ENCODE measurements at places on chromosomes 6 and 20.

GRCh38 chr20:55271371-55271770, 733.9 kb downstream of the CBLN4 start:
- DNase-seq = no peak

DNA sequence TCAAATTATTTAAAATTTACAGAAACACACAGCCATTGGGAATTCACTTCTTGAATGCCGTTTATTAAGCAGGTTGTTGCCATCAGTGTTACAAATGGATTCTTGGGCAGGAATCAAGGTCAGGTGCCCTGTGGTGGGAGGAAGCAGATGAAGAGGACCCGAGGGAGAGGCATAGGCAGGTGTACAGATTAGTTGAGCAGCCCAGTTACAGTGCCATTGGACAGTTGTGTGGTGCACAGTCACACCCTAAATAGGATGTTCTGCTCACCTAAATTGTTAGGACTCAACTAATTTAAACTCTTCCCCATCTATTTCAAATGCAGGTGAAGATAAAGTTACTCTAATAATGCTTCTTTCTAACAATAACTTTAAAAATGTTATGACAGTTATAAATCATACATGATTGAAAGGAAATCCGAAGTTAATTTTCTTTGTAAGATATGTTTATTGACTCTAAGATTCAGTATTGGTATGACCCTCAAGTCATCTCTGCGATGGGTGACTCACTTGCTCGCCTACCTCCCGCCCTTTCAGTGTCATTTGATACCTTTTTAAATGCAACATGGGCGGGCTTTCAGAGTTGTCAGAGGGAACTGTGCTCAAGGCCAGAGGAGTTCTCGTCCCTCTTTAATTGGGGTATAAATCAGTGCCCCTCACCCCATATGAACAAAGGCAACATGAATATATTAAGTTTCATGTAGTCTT, 35.1 kb downstream of the DSE start:
- no peak for DNase-seq

DNA sequence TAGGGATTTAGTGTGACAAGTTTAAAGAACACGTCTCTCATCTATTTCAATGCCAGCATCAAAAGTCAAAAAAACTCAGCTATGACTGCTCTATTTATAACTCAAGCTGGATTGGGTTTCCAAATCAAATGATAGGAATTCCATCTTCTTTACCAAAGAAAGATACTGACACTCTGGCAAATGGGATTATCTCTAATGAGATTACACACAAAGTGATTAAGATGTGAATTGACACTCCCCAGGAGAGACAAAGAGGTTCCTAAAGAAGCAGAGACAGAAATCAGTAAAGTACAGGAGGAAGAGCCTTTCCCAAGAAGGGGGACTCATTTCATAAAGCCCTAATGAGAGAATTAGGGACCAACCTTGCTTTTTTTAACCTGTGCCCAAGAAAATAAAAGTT, 92.1 kb downstream of the ID4 start:
- DNase-seq = no peak

DNA sequence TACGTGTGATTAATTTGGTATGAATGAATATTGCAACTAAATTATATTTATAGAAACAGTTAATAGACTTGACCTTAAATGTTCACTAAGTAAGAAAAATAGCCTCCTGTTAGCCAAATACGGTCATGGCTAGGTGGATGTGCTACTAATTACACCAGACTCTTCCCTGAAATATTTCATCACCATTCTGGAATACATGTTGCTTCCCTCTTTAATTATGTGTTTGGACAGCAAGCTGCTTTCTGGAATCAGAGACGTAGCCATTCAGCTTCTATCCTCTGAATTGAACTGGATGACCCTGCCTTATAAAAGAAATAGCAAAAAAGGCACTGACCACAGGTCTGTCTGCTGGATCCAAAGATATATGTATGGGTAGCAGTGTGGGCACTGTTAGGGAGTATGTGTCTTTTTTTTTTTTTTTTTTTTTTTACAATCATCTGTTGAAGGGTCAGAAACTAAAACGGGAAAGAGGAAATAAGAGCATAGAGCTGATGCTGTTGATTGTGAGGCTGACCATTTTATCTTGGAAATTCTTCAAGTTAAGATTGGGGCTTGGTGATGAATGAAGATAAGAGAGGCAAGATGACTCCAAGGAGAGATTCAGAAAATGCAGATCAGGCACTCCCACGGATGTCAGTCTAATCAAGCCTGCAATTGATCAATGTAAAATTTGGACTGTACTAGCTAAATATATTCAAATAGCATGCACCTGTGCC, 283.2 kb upstream of the HSF2 start:
- no peak for DNase-seq

DNA sequence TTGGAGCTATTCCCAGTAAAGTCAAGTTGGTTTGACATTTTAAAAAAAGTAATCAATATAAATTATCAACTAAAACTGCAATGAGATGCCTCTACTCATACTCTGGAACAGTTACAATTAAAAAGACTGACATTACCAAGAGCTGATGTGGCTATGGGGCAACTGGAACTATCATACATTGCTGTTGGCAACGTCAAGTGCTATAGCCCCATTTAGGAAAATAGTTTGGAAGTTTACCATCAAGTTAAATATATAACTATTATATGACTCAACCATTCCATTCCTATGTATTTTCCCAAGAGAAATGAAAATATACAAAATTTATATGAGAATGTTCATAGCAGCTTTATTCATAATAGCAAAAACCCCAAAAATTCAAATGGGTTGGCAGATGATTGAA, 111.4 kb upstream of the HDGFL1 start:
- DNase-seq = no peak
